ENCODE measurements at places on chromosomes 5 and 9.

DNA sequence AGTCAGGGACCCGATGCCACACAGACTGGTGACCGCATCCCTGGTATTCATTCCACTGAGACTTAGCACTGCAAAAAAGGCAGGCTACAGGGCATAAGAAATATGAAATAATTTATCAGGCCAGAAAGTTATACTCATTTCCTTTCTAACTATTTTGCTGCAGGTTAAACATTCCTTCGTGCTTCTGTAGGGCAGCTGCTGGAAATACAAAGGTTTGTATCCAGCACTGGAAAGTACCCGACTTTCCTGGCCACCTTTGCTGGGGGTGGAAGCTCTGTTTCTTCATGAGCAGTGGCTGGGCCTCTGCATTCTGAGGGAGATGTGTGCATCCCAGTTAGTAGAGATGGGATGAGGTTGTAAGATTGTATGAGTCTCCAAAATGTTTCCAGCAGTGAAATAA is 478.6 kb upstream of the WWC1 start:
- no peak for DNase-seq

DNA sequence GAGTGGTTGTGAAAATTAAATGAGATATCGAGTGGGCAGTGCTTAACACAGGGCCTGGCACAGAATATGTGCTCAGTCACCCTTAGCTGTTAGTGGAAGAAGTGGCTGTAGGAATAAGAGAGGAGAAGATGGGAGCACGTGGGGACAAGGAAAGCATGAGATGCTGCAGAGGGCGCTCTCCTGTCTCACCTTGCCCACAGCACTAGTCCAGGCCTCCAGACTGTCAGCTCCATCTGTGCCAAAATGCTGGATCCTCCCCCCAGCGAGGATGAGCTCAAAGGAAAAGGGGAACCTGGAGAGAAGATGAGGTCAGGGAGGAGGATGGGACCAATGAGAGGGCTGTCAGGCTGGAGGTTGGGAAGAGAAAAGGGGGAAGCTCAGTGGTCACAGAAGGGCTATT is 12.5 kb downstream of the ARAP3 start:
- no peak for DNase-seq

GRCh38 chr9:90975781-90976538 is 174.3 kb downstream of the SYK start:
- no peak for DNase-seq

DNA sequence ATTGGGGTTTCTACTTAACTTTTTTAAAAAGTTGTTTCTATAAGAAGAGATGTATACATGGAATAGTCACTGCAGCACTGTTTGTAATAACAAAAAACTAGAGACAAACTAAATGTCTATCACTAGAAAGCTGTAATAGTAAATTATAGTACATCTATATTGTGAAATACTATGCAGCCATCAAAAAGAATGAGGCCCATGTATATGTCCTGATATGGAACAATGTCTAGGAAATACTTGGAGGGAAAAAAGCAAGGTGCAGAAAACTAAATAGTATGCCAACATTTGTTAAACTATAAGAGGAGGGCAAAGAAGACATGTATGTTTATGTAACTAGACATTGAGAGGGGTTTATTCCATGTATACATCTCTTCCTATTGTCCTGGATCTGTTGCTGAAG is 2.9 kb upstream of the RAB14 start:
- DNase-seq, result no peak

DNA sequence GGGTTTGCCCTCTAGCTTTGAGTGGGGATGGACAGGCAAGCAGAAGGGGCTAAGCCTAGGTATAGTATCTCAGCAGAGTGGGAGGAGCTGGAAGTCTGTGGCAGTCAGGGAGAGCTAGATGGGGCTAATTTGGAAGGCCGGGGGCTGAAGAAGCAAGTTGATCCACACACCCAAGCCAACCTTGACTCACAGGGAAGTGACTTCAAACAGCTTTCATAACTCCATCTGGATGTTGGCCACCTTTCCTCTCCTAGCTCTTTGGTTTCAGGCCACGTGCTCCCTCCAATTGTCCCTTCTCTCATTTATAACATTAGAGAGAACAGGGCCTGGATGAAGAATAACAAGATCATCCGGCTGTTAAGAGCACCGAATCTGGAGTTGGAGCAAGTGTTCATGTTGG is 36.8 kb downstream of the EGR1 start:
- DNase-seq, result no peak

GRCh38 chr5:19676895-19677294 is 311.1 kb downstream of the CDH18 start:
- no peak for DNase-seq

All from GM13977 (cell line).